ENCODE measurements at places on chromosomes 16 and 17. TPM values are rescaled to one million over a fixed set of nuclear protein-coding genes. Genes with fewer than 3 reads are reported as not detected.

Gene ZNF750
- total RNA-seq = not detected

- no peak overlapping the region for H3K4me3 ChIP-seq
- H3K4me1 ChIP-seq = no peaks in the 10 kb centered on the region
- DNase-seq = no peak
- H3K27ac ChIP-seq = no peak overlapping the region
- peaks cover 2% of the 10 kb centered on the region for H3K27me3 ChIP-seq
- no peaks in the 10 kb centered on the region for H3K36me3 ChIP-seq
These were observed 406.6 kb upstream of the EEF2KMT start for GRCh38 chr16:5504064-5504781.

DNA sequence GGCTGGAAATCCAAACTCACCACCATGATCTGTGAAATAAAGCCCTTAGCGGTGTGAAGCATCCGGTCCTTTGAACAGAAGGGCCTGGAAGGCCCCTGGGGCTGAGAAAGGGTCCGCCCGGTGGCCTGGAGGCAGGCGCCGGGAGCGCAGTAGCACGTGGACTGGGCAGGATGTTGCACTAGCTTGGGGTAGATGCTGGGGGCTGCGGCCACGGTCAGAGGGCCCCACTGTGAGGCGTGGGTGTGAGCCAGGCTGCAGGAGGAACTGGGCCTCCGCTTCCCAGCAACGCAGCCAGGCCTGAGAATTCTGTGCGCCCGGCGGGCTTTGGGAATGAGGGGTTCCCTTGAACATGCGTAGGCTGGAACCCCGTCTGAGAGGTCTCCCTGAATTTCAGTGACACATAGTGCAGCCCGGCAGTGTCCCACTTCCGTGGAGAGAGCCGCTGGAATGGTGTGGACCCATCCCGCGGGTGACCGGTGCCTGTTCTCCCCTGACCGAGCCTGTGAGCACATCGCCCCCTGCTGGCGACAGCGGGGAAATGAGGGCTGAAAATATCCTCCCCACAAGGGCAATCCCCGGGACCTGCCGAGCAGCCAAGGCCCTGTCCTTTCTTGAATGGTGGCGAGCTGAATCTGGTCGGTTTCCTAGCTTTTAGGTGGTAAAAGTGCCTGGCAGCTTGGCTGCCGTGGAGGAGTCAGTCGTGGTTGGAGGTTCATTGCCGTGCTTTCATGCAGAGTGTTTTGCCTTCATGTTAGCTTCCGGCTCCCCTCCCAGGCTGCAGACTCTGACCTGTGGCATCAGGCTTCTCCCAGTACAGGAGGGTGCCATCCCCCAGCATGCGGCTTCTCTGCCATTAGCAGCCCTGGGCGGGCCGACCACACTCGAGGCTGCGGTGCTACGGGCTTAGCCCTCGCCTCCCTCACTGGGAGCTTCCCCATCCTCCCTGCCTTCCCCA is 43.8 kb downstream of the DNAJA2 start:
- H3K27ac ChIP-seq = no peak overlapping the region
- no peaks in the 10 kb centered on the region for H3K4me1 ChIP-seq
- DNase-seq = peak; percentile 82
- no peak overlapping the region for H3K4me3 ChIP-seq

DNA sequence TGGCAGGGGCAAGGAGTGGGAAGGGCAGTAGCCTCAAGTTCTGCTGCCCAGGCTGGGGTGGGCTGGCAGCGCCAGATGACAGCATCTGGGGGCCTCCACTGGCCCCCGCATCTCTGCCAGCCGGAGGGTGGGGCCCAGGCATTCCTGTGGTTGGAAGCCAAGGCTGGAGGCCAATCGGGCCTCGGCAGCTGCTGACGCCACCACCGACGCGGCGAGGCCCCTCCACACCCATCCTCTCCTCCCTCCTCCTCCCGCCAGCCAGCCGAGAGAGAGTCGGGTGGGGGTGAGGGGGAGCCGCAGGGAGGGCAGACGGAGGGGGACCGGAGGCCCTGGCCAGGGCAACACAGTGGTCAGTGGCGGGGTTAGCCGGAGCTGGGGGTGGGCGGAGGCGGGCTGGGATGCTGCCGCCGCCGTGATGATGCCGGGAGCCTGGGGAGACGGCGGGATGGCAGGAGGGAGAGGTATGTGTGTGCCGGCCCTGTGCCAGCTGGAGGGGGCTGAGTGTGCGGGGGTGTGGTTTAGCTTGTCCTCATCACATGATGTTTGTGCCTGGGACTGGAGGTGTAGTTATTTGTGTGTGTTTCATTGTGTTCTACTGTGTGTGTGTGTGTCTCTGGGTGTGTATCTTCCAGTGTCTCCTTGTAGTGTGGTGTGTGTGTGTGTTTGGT is 36.6 kb downstream of the ARHGAP23 start:
- H3K4me3 ChIP-seq = no peak overlapping the region
- peaks cover 4% of the 10 kb centered on the region for H3K27me3 ChIP-seq
- no peak overlapping the region for H3K27ac ChIP-seq
- no peaks in the 10 kb centered on the region for H3K36me3 ChIP-seq

DNA sequence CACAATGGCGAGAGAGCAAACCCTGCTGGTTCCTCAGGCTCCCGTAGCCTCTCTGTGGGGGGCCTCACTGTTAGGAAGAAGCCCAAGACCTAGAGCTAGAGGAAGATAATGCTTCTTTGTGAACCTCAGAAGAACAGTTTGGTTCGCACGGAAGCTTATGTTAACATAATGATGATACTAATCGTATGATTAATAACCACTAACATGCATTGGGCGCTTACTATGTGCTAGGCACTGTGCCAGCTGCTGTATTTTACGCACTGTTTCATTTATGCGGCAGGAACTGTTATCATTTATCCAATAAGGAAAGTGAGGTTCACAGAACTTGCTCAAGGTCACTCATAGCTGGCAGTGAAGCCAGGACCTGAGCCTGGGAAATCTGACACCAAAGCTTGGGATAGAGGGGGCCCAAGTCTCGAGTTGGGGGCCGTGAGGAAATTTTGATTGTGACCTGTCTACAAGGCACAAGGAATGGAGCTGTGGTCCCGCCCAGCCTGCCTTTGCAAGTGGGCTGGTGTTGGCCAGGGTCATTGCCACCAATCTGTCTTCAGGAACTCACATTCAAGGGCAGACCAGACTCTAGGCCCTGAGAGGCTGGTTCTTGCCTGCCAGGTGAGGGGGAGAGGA is 6.8 kb downstream of the PRCD start:
- no peak overlapping the region for H3K4me3 ChIP-seq
- peaks cover 14% of the 10 kb centered on the region for H3K27me3 ChIP-seq
- H3K4me1 ChIP-seq = no peaks in the 10 kb centered on the region
